ENCODE measurements at places on chromosomes 12 and 14. TPM values are rescaled to one million over a fixed set of nuclear protein-coding genes. Genes with fewer than 3 reads are reported as not detected.

Gene SYT1
- 12.0 TPM for total RNA-seq

Gene PTCSC3
- total RNA-seq, result not detected

Gene SERPINA10
- total RNA-seq, result not detected

Gene KERA
- total RNA-seq, result not detected

Gene NEUROD4
- total RNA-seq, result not detected

Gene BEST3
- total RNA-seq, result 0.49 TPM

Gene SERPINA3
- 0.16 TPM for total RNA-seq

Gene GRIN2B
- not detected for total RNA-seq

Gene BLOC1S1
- total RNA-seq, result 169 TPM

Gene ESRRB
- not detected for total RNA-seq

Gene HOXC12
- total RNA-seq, result not detected

Gene RNASE3
- not detected for total RNA-seq

Gene KCNA5
- total RNA-seq, result under 0.01 TPM

Gene HHIPL1
- 0.81 TPM for total RNA-seq

Gene KLRC2
- not detected for total RNA-seq

Gene SRRM4
- under 0.01 TPM for total RNA-seq

Gene TAS2R13
- 0.38 TPM for total RNA-seq

Gene CEBPE
- not detected for total RNA-seq
